Activated T-helper 1 cell treated with anti-CD3 and anti-CD28 coated beads, Interleukin-2, amount 50 U/mL, for 16 hours (primary cell): ENCODE measurements at places on chromosomes 7 and 10.
A peak's percentile ranks its signal among the peaks of the same experiment; 100 is the strongest.

GRCh38 chr10:48697821-48698764 is 13.4 kb downstream of the WDFY4 start:
- DNase-seq = no peak

- no peak for DNase-seq
These were observed 113.7 kb downstream of the RGS10 start for GRCh38 chr10:119428789-119429188.

GRCh38 chr10:24156686-24157085 is 52.3 kb upstream of the KIAA1217 start:
- no peak for DNase-seq

DNA sequence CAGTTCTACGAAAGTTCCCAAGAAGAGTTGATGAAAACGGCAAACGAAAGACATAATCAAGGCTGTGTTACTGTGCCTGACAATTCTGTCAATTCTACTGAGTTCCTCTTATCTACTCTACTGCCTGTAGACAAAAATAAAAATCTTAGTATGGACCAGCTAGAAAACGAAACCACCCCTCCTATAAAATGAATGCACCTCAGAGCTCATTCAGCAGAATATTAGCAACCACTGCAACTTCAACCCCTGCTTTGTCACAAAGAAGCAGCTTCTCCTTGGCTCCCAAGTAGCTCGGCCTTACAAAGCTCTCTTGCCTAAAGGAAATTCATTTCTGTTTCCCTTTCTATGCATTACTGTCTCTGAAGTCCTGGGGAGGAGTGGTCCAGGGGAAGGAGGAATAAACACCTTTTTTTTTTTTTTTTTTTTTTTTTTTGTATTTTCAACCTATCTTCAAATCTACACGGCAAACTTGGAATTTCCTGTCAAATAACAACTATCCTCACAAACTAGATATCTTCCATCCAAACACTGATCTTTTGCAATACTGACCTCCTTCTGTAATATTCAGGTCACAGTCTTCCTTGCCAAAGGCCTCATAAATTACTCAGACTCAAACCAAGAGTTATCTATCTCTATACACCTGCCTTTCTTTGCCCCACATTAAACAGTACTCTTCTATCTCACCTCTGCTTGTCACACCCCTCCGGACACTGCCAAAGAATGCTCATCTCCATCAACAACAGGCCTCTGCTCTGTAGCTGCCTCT is 74.3 kb downstream of the GLI3 start:
- no peak for DNase-seq

- no peak for DNase-seq
These were observed 44.2 kb downstream of the PUS7 start for GRCh38 chr7:105477908-105478307.

DNA sequence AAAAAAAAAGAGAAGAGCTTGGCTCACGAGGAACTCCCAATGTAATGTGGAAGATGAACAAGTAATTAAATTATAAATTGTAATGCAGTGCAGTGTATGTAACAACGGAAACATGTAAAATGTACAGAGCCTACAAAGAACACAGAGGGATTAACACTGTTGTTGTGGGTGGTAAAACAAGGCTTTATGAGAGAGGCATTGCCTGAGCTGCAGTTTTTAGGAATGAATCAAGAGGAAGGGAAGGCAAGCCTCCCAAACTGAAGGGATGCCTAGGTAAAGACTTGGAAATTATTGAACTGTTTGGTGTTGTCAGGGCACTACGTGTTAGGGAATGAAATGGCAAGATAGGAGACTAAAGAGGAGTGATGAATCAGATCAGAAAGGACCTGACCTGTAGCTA is 213.7 kb downstream of the HTR7 start:
- no peak for DNase-seq

DNA sequence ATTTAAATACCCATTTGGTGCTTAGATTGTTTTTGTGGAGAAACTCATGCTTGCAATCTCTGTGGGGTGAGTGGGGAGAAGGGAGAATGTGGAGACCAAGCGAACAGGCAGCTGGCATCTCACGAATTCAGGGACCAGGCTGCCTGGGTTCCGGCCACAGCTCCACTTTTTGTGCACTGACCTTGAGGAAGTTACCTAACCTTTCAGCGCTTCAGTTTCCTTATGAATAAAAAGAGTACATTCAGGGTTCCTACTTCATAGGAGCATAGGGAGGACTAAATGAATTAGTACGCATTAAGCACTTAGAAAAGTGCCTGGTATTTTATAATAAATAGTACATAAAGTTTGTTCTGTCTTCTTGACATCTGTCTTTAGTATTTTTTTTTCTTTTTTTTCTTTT is 72.5 kb downstream of the PRTFDC1 start:
- no peak for DNase-seq

DNA sequence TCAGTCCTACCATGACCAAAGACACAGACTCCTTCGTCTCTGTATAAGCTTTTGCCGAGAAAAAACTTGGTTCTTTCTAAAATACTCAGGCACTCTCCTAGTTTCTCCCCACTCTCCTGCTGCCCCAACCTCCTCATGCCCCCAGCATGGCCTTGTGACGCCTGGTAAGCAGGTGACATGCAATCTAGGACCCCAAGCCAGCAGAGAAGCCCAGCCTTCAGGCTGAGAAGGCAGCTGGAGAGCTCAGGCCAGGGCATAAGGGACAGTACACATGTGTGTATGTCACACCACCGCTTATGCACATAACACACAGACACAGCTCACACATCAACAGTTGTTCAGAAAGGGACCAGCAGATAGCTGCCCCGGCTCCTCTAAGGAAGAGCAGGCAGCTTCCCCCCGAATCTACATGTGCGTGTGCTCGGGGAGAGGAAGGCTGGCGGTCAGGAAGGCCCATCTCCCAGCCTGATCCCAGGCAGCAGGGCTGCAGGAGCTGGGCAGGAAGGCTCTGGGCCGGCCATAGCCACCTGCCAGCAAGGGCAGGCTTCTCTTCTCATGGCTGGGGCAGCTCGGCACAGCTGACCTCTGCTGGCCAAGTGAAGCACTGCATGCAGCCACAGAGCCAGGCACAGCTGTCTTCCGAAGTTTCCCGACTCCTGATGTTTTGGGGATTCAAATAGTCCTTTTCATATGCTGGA is 8.5 kb downstream of the DDX56 start:
- DNase-seq = peak; percentile 42

DNA sequence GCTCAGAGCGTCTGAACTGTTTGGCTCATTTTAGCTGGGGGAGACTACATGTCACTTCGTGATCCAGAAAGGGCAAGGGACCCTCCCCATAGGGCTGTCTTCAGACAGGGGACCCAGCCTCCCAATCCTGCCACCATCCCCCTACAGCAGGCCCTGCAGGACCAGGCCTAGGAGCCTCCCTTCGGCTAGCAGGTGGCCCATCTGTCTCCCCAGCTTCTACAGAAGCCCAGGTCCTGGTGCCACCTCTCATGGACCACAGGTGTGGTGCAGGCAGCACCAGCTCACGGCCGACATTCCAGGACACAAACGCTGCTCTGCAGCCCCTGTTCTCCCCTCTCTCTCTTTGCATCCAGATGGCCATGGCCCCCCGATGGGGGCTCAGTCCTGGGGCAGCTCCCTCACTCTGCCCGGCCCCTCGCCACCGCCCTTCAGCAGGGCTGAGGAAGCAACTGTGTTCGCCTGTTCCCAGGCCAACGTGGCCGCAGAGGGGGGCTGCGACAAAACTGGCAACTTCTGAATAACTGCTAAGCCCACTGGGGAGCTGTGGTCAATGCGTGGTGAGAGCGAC is 10.3 kb downstream of the TECPR1 start:
- no peak for DNase-seq

DNA sequence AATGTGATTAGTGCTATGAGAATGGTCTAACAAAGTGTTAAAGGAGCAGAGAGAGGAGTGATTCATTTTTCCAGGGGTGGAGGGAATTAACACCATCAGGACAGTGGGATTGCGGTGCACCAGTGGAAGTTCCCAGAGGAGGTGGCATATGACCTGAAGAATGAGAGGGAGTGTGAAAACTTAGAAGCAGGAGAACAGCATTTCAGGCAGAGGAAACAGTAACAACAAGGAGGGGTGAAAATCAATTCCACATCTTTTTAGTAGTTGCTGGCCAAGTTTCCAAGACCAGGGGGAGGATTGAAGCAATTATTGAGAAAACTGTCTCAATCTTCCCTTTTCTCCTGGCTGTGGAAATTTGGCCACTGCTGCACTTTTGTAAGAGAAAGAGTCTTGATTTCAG is 23.7 kb upstream of the CCDC172 start:
- no peak for DNase-seq

DNA sequence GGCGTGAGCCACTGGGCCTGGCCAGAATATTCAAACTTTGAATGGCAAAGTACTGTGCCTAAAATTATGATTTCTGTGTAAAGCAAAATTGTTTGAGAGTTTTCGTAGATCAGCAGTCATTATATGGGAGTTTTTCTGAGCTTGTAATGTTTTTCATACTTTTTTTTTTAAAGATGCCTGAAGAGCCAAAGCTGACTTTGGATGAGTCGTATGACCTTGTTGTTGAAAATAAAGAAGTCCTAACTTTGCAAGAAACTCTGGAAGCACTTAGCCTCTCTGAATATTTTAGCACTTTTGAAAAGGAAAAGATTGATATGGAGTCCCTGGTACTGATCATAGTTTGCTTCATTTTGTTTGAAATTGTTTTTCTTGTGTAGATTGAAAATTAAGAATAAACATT is 26.7 kb downstream of the SEC23IP start:
- no peak for DNase-seq

GRCh38 chr7:129017933-129018538 is 36.9 kb downstream of the TNPO3 start:
- no peak for DNase-seq

DNA sequence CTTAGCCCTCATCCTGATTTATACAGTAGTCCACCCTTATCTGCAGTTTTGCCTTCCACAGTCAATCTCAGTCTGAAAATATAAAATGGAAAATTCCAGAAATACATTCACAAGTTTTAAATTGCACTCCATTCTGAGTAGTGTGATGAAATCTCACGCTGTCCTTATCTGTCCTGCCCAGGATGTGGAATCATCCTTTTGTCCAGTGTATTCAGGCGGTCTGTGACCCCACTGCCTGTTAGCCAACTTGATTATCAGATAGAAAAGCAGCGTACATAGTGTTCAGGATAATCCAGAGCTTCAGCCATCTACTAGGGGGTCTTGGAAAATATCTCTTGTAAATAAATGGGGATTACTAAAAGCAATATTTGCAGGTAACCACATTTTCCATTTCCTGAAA is 146.3 kb downstream of the MALRD1 start:
- no peak for DNase-seq

- no peak for DNase-seq
These were observed 918 bp downstream of the NET1 start for GRCh38 chr10:5413012-5413938.

DNA sequence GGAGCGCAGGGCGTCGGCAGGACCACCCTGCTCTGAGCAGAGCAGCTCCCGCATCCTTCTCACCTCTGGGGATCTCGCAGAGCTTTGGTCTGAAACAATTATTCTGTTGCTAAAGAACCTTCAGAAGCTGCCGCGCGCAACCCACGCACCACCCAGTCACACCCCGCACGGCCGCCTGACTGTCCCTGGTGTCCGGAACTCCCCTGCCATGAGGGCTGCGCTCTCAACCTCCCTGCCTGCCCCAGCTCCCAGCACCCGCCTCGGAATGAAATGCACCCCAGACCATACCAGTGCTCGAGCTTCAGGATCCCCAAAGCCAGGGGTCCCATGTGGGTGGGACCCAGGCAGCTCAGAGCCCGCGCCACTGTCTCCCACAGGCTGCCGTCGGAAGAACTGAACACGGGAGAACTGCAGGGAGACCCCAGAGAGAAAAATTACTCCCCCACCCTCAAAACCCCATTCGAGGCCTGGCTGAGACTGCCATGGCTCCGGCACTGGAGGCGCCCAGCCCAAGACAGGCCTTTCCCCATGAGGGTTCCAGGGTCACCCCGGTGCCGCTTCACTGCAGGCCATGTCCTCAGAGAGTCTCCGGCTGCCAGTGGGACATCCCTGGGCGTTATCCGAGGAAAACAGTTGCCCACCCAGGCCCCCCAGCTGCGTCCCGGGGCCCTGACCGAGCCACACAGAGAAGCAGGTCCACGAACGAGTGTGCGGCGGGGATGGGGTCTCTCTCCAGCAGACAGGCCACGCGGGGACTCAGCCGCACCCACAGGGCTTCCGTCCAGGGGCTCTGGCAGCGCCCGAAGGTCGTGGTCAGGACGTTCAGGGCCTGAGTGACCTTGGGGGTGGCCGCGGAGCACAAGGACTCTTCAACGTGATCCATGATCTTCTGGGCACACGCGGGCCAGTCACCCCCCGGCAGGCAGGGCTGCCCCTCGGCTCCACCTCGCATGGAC is 12.1 kb downstream of the BRAT1 start:
- DNase-seq = no peak

- DNase-seq = no peak
These were observed 210.1 kb downstream of the JCAD start for GRCh38 chr10:29849126-29849833.

DNA sequence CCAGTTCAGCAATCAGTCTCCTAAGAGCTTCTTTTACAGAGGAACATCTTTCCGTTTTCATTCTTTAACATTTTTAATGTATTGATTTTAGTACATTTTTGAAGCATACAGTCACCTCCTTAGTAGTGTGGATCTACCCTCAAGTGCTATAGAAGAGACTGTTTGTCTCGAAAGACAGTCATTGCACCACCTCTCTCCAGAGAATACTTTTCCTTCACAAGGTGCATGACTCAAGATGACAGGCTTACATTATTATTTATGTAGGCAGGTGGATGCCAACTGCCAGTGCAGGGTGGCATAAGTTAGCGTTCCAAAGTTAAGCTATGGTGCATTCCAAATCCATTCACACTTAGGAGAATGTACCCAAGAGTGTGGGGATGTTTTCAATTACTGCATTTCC is 71.8 kb downstream of the ZEB1 start:
- no peak for DNase-seq

DNA sequence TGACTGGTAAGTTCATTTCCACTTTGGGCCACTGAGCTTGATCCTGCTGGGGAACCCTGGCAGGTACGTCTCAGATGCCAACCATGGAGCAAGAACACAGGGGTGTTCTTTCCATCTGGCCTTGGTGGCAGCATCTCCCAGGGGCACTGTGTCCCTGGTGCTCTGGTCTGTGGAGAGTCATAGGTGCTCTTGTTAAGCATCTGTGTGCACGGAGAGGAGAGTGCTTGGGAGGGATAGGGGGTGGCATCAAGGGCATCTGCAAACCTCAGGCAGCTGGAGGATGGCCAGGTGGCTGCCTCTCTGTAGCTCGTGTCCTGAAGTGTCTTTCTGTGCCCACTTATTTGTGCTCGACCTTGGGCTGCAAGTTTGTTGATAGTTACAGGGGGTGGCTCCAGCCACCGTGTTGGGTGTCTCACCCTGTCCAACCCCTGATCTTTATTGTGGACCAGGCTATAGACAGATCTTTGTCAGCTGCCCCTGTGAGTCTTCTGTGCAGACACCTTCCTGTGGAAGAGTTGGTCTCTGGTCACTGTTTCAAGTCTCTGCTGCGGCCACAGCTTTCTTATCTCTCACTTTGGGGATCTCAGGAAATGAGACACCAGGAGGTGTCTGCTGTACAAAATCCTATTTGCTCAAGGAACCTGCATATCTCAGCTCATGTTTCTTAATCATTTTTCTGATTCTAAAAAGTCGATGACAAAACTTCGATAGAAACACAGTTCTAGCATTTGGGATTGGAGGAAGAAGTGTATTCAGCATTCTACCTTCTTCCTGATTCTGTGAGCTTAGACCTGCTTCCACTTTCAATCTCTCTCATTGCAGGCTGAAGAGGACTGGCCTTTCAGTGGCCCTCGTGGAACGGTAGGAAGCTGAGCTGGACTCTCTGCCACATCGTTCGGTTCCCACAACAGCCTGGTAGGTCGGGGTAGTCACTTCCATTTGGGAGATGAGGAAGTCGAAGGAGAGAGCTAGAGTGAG is 17.2 kb upstream of the GIMAP8 start:
- no peak for DNase-seq

- DNase-seq = no peak
These were observed 133.5 kb downstream of the NRBF2 start for GRCh38 chr10:63266391-63267316.
